C1 segment of cervical spinal cord (tissue), 14 donors: ENCODE measurements at places on chromosomes 3 and 15.

DNA sequence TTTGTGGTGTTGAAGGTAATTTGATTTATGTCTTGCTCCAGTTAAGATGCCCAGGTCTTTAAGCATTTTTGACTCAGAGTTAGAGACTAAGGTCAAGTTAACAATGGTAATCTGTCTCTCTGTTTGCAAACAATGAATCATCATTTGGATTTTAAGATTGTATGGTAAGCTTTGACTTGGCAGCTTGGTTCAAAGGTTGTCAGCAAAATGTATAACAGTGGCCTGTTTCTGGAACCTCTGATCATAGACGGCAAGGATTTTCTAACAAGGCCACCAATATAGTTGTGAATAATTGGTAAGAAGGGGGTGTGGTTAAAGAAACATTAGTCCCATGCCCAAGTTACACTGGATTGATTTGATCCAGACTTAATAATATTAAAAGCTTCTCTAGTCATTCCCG lies 775.2 kb upstream of the GOLIM4 start:
- no peak for DNase-seq

DNA sequence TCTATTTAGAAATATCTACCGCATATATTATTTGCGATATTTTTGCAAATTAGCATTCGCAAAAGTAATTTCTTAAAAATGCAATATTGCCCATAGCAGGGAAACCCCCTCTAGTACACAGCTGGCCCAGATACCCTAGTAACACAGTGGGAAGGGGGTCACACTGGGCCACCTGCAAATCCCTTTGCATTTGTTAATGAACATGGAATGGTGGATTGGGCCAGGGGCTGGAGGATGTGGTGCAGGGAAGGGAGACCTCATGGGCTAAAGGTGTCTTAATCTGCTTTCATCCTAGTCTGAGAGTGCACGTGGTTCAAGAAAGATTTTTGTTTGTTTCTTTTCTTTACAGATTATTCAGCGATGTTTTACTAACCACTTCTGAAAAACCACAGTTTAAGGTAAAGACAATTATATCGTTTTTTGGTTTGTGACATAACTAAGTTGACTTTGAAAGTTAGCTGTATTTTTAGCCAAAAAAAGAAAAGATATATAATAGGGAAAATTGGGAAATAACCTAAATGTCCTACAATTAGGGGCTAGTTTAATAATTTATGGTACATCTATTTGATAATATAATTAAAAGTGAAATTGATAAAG lies 30.0 kb downstream of the PDHB start:
- no peak for DNase-seq

- DNase-seq, result no peak
Observed at GRCh38 chr15:51678096-51678495, 3.2 kb upstream of the SCG3 start.

DNA sequence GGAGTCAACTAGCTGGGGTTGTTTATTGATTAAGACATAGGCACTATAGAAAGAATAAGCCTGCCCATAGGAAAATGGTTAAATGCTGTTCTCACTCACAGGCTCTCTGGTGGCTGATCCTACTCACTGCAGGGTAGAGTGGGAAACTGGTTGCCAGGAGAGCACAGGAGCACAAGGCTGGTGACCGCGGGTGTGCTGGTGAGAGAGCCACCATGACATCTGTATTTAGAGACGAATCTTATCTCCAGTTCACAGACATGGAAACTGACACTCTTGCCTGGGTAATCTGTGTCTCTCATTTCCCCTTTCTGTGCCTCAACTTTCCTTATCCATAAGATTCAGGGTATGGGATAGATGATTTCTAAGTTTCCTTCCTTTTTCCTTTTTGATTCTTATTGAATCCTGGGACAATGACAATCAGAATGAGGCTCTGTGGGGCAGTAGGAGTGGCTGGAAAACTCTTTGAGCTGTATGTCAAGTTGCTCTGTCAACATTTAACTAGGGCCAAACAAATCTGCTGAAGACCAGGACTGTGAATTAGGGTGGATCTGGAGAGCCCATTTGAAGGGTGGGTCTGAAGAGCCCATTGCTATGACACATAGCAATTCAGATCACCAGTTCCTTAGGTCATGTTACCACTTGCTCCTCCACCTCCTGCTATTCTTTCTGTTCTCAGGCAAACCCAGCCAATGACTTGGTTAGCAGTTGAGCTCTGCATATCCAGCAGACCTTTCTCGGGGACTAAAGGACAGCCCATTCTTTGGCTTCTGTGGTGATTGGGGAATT lies 286.1 kb upstream of the TBL1XR1 start:
- DNase-seq, result no peak

DNA sequence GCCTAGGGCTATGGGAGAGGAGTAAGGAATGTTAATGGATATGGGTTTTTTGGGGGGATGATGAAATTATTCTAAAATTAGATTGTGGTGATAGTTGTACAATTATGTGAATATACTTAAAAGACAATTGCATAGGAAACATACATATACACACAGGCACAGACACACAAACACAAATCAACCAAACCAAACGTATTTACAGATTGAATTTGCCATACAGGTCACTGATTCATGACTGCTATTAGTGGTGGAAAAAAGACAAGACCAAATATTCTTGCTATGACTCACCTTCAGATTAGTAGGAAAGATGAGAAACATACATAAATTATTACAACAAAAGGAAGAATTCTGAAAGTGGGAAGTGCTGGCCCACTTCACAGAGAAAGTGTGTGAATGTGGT lies 85.3 kb downstream of the C3orf38 start:
- DNase-seq, result no peak

- DNase-seq, result no peak
Observed at GRCh38 chr3:98359993-98360675, 6.5 kb downstream of the OR5K4 start.

DNA sequence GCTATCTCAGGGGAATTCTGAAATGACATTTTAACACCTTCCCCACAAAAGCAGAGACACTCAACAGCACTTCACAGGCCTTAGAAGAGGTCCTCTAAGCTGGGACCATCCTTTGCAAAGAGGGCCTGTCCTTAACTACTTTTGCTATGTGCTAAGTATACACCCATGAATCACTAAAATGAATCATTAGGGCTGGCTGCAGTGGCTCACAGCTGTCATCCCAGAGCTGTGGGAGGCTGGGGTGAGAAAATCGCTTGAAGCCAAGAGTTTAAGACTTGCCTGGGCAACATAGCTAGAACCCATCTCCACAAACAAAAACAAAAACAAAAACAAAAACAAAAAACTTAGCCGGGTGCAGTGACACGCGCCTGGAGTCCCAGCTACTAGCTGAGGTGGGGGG lies 53.9 kb upstream of the MELTF start:
- DNase-seq, result no peak

GRCh38 chr15:70376929-70377691 lies 279.4 kb upstream of the TLE3 start:
- no peak for DNase-seq

- DNase-seq, result no peak
Observed at GRCh38 chr15:92118162-92118935, 264.8 kb downstream of the SLCO3A1 start.

GRCh38 chr3:105700575-105700974 lies 168.2 kb downstream of the CBLB start:
- no peak for DNase-seq

- no peak for DNase-seq
Observed at GRCh38 chr15:73081321-73081958, 29.2 kb downstream of the NEO1 start.

DNA sequence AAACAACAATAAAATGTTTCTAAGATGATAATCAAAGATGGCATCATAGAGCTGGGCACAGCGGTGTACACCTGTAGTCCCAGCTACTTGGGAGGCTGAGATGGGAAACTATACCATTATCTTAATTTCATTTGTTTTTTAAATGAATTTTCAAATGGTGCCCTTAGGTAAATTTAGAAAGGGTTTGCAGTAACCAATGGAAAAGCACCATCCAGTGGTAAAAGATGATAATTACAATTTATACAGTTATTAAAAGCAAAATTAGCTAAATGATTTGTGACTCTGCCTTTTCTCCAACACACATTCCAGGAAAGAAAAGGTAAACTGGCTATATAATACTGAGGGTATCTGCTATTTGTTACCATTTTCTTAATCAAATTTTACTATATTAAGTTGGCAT lies 14.4 kb upstream of the ANKRD28 start:
- no peak for DNase-seq

DNA sequence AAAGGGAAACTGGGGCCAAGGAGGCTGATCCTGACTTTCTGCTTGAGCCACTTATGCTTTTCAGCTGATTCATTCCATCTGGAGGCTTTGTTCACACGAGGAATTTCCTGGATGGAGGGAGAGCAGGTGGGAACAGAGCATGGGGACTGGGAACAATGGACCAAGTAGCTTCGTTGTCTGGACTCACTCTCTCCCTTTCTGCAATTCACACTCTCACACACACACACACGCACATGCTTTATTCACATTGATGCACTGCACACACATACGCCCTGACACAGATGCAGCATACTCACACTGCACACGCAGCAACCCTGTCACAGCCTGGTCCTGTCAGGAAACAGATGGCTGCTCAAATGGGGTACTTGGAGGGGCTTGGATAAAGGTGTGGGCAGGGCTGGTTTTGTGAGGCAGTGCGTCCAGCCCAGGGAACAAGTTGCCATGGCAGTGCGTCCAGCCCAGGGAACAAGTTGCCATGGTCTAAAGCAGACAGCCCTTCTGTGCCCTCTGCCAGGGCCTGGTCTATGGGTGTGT lies 19.8 kb upstream of the CHCHD6 start:
- DNase-seq, result no peak

DNA sequence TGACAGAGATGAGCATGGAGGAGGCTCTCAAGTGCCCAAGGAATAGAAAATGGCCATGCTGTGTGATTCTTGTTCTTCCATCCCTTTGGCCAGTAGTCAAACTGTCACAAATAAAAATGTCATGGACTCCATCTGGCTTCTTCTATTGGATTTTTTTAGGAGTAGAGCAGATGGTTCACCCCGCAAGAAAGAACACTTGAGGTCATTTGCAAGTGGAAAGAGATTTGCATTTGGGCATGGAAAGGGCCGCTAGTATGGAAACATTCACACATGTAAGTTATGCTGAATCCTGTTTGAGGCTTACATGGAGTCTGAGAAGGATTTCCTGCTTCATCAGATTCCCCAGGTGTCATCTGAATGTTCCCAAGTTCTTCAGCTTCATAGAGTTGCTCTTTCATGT lies 53.1 kb upstream of the CFAP161 start:
- DNase-seq, result no peak

- DNase-seq, result no peak
Observed at GRCh38 chr15:29570121-29570947, 251.9 kb downstream of the TJP1 start.

DNA sequence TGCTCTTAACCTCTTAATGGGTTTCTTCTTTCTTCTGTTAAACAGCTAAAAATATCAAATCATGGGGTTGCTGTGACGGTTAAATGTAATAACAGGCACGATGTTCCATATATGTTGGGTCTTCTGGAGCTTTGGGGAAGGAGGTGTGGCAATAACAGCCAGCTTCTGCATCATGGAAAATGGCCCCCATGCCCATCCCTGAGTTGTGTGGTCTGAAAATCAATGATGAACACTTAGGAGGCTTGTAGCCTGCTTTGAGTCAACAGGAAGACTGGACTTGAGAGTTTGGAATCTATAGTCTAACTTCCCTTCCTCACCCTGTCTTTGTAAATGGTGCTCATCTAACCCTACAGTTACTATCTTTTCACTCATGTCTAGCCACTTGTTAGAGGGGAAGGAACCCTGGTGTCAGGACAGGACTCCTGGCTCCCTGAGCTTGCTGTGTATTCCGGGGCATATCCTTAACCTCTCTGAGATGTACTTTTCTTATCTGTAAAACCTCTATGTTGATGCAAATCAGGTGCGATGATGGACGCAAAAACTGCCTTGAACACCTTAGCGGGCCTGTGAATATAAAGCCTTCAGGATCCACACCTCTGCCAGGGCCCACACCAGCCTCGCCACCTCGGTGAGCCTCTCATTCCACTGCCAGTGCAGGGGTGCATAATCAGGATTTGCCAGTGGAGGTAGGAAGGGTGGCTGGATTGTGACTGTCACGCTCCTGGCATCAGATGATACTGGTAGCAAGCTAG lies 27.5 kb downstream of the SMAD3 start:
- DNase-seq, result no peak
